ENCODE measurements at places on chromosomes 11 and 22.

DNA sequence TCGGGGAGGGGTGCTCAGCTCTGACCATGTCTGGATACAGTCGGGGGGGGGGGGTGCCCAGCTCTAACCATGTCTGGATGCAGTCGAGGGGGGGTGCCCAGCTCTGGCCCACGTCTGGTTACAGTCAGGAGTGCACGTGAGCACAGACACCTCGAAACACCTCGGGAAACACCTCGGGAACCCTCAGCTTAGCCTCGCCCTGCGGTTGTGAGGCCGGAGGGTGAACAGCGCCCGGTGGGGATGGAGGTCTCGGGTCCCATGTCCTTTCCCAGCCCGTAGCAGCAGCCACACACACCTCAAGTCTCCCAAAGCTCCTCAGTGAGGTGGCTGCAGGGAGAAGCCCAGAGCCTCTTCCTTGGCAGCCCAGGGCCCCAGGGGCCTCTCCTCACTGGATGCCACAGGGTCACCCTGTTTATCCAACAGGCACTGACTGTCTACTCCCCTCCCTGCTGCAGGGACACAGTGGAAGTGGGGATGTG lies 2.1 kb downstream of the SIGIRR start:
- DNase-seq: no peak

- no peak for DNase-seq
Observed at GRCh38 chr11:94924171-94924572, 49.2 kb downstream of the CWC15 start.

DNA sequence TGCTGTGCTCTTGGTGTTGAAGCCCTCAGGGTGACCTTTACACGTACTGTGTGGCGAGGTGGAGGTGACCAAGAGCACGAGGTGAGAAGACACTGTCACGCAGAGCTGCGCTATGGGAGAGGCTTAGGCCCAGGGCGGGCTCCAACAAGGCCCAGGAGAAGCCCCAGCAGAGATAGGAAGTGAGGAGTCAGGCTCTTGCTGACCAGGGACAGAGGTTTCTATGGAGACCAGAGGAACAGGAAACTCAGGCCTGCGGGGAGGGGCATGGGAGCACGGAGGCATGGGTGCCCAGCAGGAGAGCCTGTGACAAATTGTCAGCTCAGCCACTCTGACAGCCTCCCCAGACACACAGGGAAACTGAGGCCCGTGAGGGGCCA lies 15.8 kb downstream of the DGKZ start:
- DNase-seq: peak; percentile 46

GRCh38 chr22:36107436-36107835 lies 53.1 kb downstream of the APOL3 start:
- no peak for DNase-seq

DNA sequence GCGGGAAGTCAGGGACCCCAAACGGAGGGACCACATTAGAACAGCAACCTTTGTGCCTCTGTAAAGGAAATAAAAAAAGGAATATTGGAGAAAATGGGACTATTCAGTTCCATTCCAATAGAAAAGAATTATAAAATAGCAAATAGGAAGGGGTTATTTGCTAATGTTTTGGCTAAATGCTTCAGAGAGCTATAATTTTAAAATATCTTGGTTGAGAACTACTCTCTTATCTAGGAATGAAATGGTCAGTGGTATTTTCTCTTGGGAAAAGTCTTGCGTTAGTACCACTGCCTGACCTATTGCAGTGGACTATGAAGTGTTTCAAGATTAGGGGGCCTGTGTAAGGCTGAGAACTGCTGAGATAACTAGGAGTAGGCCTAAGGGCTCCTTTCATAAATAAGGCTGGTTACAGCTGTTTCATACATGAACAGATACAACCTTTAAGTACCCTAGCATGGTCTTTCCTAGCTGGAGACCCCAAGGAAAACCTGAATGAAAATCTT lies 6.9 kb upstream of the WEE1 start:
- DNase-seq: no peak

- no peak for DNase-seq
Observed at GRCh38 chr11:62108971-62109404, 14.8 kb upstream of the INCENP start.

DNA sequence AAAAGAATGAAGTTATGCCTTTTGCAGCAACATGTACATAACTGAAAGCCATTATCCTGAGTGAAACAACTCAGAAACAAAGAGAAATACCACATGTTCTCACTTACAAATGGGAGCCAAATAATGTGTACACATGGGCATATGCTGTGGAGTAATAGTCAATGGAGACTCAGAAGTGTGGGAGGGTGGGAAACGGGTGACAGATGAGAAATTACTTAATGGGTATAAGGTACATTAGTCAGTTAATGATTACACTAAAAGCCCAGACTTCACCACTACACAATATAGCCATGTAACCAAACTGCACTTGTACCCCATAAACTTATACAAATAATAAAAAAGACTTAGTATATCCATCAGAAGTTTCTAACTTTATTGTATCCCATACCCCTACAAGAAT lies 674.1 kb upstream of the ARHGAP42 start:
- no peak for DNase-seq

DNA sequence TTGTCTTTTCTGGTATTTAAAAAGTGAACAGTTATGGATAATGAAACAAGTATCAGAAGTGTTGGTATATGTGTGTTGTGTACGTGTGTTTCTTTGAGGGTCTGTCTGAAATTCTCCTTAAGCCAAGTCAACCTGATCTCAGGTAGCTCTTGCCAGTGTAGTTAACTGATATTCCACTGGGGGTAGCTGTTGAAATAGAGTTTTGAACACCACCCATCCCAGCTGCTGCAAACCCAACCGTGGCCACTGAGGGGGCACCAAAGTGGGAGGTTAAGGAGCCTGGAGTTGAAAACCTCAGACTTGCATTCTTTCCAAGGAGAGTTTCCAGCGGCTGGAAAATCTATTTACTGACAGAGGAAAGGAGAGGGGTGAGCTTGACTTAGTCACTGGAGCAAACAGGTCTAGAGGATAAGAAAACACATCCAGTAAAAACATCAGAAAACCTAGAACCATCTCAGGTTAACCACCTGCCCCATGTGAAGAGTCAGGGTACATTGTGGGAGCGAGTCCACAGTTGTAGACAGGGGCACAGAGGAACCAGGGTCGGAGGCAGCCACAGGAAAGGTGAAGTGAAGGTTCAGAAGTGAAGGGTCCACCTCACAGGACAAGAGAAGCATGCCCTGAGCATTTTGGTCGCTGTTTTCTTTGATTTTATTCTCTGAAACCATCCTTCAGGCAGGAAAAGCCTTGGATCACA lies 8.8 kb upstream of the CUL5 start:
- DNase-seq: no peak

GRCh38 chr11:68424981-68425865 lies 35.3 kb upstream of the PPP6R3 start:
- DNase-seq: no peak

GRCh38 chr11:62656796-62657429 lies 3.8 kb upstream of the INTS5 start:
- DNase-seq: no peak

GRCh38 chr11:76654298-76654851 lies 16.2 kb downstream of the LRRC32 start:
- DNase-seq: no peak

DNA sequence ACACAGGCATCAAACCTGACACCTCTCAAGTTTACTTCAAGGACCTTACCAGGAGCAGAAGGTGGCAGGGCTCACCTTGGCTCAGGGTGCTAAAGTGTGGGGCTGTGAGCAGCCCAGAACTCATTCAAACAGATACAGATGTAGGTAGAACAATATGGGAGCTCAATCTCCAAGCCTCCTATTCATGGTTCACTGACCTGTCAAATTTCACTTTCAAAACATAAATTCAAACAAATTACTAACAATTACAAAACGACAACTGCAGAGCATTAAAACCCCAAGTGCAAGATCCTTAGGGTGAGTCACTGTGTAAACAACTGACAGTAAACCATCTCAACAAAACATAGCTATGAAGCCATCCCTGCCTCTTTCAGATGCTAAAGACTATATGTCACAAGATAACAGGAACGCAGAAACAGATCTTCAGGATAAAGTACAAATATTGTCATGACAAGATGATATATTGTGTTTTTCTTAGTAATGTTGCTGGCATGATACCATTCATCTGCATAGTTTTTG lies 303.5 kb upstream of the ANO3 start:
- no peak for DNase-seq

DNA sequence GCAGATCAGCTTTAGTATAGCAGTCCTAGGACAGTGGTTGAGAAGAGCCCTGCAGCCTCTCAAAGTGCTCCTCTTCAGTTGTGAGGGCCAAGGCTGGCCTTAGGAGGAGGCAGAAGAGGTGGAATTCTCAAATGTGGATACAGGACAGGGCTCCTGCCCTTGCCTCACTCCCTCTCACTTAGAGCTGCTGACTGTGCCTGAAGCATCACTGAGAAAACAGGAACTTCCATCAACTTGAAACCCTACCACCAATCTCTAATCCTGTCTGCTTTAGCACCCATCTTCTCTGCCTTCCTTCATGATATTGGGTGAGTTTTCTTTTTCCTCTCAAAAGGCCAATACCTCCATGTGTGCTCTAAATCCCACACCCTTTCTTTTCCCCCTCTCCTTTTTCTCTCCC lies 14.4 kb upstream of the UCP3 start:
- no peak for DNase-seq

GRCh38 chr22:21887841-21888240 lies 20.4 kb upstream of the MAPK1 start:
- no peak for DNase-seq

DNA sequence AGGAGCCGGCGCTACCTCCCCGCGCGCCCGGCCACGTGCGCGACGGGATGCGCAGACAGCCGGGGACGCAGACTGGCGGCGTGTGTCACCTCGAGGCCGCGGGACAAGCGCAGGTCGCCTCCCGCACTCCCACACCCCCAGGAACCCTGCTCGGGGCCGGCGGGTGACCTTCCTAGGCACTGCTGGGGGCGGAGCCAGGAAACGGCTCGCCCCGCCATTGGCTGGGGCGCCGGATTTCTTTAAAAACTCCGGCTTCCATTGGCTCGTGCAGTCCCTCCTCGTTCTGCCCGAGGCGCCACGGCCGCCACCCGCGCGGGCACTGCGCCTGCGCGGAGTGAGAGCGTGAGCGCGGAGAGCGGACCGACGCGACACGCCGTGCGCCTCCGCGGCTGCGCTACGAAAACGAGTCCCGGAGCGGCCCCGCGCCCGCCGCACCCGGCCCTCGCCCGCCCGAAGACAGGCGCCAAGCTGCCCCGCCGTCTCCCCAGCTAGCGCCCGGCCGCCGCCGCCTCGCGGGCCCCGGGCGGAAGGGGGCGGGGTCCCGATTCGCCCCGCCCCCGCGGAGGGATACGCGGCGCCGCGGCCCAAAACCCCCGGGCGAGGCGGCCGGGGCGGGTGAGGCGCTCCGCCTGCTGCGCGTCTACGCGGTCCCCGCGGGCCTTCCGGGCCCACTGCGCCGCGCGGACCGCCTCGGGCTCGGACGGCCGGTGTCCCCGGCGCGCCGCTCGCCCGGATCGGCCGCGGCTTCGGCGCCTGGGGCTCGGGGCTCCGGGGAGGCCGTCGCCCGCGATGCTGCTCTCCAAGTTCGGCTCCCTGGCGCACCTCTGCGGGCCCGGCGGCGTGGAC lies at the start of gene PIM3:
TSS of gene PIM3 (plus strand) at position 614 of the 846 bp plus-strand sequence. CDS start at position 790, 176 bp downstream.
- peak; percentile 96 for DNase-seq

GRCh38 chr11:134753771-134754520 lies 341.9 kb upstream of the B3GAT1 start:
- DNase-seq: no peak

DNA sequence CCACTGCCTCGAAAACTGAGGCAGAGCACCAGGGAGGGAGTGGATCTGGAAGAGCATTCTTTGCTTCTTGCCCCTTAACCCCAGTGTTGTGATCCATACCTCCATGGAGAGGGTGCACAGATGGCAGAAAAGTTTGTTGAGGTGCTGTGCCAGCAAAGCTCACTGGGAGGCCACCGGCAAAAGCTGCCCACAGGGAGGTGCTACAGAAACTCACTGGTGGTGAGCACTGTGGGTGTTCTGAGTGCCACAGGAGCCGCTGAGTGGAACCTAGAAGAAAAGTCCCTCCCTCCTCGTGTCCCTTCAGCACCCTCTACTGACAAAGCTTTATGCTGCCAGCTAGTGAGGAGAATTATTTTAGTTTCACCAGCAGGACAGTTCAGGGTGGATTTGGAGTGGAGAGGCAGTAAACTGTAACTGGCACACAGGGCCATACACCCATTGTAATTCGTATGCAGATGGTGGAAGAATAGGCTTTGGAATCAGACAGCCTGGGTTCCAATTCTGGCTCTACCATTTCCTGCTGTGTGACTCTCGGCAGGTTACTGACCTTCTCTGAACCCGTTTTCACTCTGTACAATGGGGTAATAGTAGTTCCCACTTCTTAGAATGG lies 84.6 kb downstream of the SWAP70 start:
- DNase-seq: peak; percentile 31

GRCh38 chr22:48391171-48391711 lies 1436.4 kb downstream of the BRD1 start:
- DNase-seq: no peak

DNA sequence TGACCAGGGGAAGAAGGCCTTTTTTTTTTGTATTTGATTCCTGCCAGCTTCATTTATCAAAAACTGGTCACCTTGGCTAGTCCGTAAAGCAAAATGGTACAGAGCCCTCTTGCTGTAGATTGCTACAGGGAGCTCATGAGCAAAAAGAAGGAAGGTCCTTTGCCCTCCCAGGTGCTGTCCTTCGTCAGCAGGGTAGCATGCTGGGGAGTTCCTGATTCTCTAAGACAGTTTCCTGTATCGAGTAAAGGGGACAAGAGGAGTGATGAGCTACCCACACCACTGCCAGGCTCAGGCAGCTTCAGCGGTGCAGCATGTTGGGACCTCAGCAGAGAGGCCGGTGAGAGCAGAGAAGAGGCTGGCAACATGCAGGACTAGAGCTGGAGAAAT lies 67.8 kb upstream of the CSNK2A3 start:
- DNase-seq: no peak

- no peak for DNase-seq
Observed at GRCh38 chr22:42340829-42341383, 70.5 kb upstream of the TCF20 start.

- no peak for DNase-seq
Observed at GRCh38 chr22:36595940-36596339, 67.0 kb upstream of the EIF3D start.

DNA sequence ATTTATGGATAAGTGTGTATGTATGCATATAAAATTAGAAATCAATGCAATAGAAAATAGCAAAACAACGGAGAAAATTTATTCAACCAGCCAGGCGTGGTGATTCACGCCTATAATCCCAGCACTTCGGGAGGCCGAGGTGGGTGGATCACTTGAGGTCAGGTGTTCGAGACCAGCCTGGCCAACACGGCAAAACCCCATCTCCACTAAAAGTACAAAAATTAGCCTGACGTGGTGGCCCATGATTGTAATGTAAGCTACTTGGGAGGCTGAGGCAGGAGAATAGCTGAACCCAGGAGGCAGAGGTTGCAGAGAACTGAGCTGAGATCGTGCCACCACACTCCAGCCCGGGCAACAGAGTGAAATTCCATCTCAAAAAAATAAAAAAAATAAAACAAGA lies 5.5 kb downstream of the KRTAP5-6 start:
- no peak for DNase-seq

GRCh38 chr11:5004424-5005274 lies 10.0 kb downstream of the OR51L1 start:
- DNase-seq: peak; percentile 4

DNA sequence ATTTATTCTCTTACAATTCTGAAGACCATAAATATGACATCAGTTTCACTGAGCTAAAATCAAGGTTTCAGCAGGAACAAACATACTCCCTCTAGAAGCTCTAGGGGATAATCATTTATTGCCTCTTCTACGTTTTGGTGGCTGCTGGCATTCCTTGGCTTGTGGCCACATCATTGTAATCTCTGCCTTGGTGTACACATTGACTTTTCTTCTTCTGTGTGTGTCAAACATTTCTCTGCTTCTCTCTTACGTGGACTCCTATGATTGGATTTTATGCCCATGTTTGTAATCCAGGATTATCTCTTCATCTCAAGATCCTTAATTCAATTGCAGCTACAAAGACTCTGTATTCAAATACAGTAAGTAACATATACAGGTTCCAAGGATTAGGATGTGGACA lies 30.4 kb upstream of the MMP20 start:
- no peak for DNase-seq
